ENCODE measurements at places on chromosomes 12 and 14.

- no peak for DNase-seq
Observed at GRCh38 chr14:65419593-65420252, 7.2 kb downstream of the FUT8 start.

DNA sequence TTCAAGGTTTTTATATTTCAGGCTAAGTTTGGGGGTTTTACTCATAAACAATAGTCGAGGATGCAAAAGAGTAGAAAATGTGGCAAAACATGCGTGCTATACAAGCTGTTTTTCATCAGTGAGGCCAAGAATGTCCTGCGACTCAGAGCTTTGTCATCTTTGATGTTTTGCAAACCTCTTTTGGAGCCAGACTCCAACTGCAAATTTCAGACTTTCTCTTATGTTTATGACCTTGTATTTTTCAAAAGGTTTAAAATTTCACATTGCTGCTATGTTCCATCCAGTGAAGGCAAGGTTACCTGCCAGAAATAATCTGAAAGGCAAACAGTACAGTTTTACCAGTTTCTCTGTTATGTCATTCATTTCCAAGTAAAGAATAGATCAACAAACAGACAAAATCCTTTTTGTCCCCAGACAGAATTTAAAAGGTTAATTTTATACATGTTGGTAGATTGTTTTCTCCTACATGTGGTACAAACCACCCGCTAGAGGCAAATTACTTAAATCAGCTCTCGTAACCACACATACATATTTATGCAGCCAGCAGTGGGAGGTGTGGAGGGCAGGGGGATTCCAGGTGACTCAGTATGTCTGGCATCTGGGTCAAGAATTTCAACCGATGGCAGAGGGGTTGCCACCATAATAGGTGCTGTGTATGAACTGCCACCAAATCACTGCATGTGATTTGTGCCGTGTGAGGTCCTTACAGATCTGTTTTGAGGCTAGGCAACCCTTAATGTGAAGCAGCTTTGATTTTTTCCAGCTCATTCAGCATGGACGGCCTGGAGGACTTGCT is 119.8 kb upstream of the CPM start:
- DNase-seq = peak; percentile 30

GRCh38 chr12:114241973-114242434 is 163.9 kb downstream of the TBX5 start:
- DNase-seq = no peak

DNA sequence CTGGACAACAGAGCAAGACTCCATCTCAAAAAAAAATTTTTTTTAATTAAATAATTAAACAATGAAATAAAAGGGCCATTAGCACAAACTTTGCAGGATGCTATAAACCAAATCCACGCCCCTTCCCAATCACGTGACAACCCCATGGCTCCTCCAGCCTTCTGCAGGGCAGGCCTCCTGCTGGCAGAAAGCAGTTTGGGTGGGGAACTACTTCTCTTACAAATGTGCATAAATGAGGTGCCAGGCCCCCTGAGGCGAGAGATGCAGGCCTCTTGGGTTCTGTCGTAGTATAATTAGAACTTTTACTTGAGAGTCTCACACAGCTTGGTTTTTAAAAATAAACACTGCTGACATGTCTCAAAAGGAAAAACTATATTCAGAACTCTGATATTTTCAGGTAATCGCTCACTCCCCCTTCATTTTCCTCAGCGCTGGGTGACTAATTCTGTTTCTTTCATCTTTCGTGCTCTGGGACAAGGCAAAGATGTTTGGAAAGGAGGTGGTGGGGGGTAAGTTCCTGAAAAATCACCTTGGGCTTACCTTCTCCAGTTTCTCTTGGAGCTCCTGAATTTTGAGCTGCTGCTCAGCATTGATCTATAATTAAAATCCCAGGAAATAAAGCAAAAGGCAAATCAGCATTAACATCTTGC is 101.7 kb downstream of the CIT start:
- DNase-seq = no peak

- no peak for DNase-seq
Observed at GRCh38 chr14:75660238-75660629, 442 bp downstream of the ERG28 start.

GRCh38 chr14:91068642-91069041 is 8.2 kb upstream of the RPS6KA5 start:
- no peak for DNase-seq

- no peak for DNase-seq
Observed at GRCh38 chr14:38138473-38139138, 69.1 kb upstream of the SSTR1 start.

GRCh38 chr14:90536092-90536491 is 139.3 kb downstream of the CALM1 start:
- no peak for DNase-seq

GRCh38 chr12:56996793-56997545 is 9.4 kb downstream of the ZBTB39 start:
- no peak for DNase-seq

- no peak for DNase-seq
Observed at GRCh38 chr12:68227356-68227755, 1.7 kb upstream of the IL26 start.

DNA sequence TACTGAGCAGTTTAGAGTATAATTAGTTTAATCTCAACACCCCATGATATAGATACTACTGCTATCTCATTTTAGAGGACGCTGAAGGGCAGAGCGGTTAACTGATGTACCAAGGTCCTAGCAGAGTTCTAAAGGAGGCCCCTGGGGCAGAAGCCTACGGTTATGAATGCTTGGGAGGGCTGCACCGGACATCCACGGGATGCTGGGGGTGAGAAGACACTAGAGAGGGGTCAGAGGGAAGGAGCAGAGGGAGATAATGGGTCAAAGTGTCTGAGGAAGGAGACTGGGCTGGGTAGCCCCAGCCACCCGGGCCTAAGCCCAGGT is 1.6 kb upstream of the ACTR6 start:
- no peak for DNase-seq

DNA sequence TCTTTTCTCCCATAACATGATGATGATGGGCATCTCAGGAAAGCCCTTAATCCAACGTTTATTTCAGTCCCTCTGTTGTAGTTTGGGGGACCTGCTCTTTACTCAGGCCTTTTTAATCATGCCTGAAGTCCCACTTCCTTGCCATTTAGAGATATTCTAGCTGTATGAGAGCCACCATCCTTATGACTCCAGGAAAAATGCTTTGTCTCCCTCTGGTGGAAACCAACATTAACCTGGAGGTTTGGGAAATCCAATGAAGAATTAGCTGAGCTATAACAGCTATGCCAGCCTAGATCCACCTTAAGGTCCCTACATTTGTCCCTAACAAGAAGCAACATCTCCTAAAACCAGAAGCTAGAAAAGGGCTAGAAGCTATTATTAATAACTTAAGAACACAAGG is 1399.1 kb downstream of the LRFN5 start:
- DNase-seq = no peak

DNA sequence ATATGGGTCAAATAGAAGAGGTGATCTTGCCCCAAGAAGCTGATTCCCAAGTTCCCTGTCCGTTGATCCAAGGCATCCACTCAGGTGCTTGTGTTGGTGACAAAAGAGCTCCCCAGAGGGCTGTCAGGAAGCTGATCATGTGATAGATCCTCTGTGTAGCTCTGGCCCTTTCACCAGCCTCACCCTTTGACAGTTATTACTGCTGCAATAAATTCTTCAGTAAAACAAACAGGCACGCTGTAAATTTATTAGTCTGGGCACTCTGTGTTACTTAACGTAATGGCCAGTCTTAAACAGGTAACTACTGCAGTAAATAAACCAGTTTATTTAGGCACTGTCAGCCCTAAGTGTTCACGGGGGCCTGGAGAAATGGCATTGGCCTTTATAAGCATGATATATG is 473.9 kb downstream of the BCL11B start:
- DNase-seq = no peak

DNA sequence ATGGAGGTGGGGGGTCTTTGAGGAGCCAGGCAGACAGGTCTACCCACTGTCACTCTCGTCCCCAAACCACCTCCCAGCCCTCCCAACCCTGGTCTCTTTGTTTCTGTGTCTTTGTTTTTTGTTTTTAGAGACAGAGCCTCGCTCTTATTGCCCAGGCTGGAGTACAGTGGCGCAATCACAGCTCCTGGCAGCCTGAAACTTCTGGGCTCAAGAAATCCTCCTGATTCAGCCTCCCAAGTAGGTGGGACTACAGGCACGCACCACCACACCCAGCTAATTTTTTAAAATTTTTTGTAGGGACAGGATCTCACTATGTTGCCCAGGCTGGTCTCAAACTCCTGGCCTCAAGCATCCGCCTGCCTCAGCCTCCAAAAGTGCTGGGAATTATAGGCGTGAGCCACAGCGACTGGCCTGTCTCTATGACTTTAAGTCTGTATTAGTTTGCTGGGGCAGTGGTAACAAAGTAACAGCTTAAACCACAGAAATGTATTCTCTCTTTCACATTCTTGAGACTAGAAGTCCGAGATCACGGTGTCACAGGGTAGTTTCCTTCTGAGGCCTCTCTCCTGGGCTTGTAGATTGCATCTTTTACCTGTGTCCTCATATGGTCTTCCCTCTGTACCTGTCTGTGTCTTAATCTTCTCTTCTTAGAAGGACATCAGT is 26.1 kb downstream of the DTX1 start:
- DNase-seq = no peak

DNA sequence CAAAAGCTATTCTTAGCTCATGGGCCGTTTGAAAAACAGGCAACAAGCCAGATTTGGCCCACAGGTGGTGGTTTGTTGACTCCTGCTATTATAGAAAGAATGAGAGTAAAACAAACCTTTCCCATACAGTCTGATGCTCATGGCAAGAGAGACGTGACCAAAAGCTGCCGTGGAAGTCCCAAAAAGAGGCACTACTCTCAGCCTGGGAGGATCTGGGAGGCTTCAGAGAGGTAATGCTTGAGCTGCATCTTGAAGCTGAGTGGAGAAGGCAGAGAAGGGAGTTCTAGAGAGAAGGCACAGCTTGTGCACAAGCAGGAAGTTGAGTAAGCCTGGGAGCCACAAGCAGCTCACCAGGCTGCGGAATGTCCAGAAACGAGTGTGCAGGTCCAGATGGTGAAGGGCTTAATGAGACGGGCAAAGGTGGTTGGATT is 9.6 kb downstream of the PLXNC1 start:
- no peak for DNase-seq

GRCh38 chr14:104393898-104394381 is 185.6 kb upstream of the C14orf180 start:
- peak; percentile 35 for DNase-seq

- no peak for DNase-seq
Observed at GRCh38 chr12:119835068-119835467, 42.1 kb downstream of the CIT start.

GRCh38 chr12:11748903-11749302 is 99.4 kb downstream of the ETV6 start:
- DNase-seq = no peak
